ENCODE measurements at places on chromosomes 1 and 21.

DNA sequence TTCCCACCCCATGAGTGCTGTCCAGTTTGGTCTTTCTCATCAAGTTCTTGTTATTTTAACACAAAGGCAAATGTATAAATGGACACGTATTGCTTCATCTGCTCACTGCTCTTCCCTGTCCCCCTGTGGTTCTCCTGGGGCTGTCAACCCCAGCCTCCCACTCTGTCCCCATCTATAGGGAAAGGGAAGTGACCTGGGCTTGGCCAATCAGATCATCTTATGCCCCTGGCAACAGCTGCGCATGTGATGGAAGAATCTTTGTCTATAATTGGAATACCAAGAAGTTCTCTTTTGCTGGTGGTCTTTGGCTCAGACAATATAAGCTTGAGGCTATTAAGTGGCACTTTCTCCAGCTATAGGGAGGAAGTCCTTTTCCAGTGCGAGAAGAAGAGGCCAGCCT is 4.7 kb upstream of the CCSAP start:
- DNase-seq, result no peak

DNA sequence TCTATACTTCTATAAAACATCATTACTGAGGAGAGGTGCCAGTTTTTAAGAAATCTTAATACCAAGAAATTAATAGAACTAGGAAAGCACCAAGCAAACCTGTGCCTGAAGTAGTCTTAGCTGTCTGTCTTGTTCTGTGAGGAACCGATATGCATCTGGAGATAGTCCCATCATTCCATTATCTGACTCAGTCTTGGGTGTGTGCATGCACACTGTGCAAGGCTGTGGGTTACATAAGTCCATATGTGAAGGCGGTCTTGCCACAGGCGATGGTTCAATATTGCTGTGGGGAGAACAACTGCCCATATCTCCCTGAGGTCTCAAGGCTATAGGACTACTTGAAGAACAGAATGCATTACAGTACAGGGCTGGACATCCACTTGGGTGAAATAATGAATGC is 33.8 kb downstream of the STIL start:
- no peak for DNase-seq

- DNase-seq, result no peak
Observed at GRCh38 chr21:15282665-15283064, 217.9 kb upstream of the NRIP1 start.

DNA sequence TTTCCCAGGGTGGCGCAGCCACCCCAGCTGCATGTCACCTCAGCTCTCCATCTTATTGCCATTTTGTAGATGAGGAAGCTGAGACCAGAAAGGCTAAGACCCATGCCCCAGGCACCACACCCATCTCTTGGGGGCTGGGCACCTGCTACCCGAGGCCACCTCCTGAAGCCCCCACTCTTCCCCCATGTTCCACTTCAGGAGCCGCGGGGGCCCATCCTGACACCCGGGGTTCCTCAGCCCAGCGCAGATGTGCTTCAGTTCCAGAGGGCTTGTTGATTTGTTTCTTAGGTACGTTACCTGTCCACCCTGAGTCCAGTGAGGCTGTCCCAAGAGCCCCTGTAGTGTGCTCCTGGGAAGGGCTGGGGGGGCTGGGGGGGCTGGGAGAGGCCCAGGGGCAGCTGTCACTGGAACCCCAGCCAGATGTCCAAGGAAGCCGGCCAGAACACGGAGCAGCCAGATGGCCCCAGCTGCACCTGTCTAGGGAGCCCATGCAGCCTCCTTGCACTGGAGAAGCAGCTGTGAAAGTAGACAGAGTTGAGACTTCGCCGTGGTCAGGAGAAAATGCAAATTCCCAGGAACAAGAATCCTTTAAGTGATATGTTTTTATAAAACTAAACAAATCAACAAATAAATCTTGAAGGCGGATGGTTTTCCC is 17.1 kb upstream of the CCDC27 start:
- no peak for DNase-seq

DNA sequence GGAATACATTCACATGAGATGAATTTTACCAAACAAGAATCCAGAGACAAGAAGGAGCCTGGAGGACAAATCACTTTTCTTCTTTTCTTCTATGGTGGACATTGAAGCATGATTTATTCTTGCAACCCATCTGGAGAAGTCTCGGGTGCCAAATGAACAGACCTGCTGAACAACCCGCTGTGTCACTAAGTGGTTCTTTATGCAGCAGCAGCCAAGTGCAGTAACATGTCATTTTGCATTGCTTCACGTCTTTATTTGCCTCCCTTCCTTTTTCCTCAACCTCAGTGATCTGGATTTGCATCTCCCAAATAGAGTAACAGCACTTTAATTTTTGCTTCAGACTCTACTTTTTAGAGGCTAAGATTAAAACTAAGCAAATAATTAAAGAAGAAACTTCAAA is 50.0 kb upstream of the TENT5C start:
- DNase-seq, result no peak

Data from NCI-H146 (cell line).